ENCODE measurements at places on chromosomes 12 and 14.

DNA sequence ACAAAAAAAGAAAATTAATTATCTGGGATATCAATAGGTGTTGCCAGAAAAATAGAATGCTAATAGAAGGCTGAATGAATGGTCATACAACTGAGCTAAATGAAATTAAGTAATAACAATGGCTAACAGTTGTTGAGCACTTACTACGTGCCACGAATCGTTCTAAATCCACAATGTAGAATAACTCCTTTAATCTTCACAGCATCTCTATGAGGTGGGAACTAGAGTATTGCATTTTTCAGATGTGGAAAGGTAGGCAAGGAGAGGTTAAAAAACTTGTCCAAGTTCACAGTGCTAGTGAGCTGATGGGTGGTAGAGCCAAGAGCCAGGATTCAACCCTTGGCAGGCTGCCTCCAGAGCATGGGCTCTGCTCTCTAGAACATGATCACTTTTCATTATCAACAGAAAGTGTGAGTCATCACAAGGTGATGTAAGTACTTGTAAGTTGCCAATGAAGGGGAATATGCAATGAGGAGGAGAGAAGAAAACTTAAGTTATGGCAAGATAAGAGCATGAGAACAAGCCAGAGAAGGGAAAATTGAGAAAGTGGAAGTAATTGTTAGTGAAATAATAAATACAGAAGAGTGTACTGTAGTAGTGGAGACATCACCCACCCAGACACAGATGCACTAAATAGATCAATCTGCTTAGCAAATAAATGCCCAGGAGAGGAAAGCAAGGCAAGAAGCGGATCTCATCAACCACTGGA, 122.1 kb downstream of the PRKD1 start:
- DNase-seq, result no peak

- DNase-seq, result no peak
These were observed 35.7 kb downstream of the PAWR start for GRCh38 chr12:79655036-79655435.

DNA sequence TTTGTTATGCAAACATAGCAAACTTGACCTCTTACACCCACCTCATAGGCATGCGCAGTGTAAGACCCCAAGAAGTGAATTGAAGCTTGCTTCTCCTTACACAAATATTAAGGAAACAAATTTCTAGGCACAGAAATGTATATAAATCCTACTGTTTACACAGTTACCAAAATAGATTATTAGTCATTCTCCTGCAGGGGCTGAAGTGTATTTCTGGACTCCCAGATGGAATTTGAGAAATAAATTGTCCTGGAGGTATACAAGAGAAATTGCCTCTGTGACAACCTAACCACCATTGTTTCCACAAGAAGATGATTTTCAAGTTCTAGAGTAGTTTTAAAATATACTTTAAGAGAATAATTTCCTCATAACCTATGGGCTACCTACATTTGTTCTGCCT, 656.0 kb upstream of the MDGA2 start:
- no peak for DNase-seq

DNA sequence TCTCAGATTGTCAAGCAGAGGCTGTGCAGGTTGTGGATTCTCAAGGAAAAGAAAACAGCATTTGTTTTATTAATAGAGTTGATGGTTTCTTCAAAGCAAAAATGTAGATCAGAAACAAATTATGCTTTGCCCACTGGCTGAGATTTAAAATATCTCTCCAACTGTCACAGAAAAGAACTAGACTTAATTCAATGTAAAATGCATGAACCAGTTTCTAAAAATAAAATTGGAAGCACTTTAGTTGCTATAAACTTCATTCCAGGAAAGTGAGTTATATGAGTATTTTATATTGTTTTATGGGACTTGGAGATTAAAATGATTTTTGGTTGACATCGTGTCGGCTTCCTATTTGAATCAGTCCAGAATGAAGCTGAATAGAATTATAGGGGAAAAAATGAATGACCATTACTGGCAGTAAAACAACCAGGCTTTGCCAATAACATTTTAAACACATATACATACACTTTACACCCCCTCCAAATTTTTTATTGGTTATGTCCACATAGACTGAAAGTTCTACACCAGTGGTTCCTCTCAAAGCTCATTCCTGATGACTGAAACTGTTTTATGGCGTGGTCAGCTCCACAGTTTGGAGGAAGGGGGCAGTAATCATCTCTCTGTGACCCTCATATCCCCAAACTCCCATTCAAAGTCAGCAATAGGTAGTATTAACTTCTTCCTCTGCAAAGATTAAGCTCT, 55.5 kb upstream of the DAAM1 start:
- no peak for DNase-seq

DNA sequence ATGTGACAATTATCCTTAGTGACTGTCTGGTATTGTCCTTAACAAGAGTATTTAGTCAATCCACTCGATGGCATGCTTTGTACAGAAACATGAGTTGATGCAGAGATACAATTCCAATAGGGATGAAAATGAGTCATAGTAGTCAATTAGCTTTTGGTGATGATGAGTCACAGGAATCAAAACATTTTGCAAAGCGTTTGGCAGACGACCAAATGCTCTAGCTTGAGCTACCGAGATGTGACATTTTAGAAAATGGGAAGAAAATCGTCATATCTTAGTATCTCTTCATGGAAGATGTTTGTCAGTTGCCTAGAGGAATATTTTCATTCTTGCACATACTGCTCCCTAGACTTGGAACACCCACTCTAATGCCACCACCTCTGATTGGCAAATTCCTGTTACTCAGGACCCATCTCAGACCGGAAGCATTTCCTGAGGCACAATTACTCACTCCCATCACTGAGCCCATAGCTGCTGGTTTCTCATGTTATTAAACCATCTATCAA, 95.0 kb downstream of the LMNTD1 start:
- DNase-seq, result no peak

Measured in CD4-positive, alpha-beta T cell treated with Interleukin-2 at 100 ng/mL for 4 hours (primary cell).